NCI-H524 (cell line): ENCODE measurements at places on chromosomes 4 and X.

DNA sequence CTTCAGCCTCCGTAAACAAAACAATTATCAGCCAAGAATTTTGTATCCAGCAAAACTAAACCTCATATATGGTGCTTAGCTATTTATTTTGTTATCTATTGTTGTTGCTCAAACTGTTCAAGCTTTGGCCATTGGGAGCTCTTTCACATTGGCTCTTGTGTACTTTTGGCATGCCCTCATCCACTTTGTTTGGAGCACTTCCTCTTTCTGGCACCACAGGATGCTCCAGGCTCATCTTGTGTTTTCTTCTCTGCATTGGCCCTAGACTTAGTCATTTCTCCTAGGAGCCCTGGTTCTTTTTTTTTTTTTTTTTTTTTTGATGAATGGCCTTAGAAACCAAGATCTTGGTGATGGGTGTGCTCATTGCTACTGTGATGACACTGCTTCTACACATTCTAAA is 74.5 kb downstream of the DIPK2B start:
- DNase-seq = no peak

DNA sequence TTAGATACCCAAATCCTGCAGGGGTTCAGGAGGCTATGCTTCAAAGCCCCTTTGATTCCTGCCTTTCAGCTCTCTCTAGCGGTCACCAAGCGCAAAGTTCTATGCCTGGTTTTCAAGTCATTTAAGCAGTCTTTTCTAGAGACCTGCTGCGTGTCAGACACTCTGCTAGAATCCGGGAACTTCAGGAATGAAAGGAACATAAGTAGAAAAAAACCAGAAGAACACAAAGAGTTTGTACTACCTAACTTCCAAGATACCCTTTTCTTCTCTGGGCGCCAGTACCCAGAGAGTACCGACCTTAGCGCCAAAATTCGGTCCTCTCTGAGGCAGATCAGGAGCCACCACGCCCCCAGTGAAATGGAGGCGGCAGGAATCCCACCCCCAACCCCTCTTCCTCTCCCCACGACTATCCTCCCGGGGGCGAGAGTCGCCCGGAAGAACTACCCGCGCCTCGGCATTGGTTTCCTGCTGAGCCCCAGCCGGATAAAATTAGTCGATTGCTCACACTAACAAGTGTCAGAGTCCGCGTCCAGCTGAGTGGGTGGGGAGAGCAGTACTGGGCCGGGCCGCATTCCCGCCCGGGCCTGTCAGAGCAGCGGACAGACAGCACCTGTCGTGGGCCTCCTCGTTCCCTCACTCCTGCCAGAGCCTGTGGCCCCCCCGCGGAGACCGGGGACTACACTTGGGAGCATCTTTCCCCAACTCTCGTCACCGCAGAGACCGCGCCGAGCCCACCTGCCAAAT is 78.8 kb downstream of the RLIM start:
- DNase-seq = peak; percentile 85

DNA sequence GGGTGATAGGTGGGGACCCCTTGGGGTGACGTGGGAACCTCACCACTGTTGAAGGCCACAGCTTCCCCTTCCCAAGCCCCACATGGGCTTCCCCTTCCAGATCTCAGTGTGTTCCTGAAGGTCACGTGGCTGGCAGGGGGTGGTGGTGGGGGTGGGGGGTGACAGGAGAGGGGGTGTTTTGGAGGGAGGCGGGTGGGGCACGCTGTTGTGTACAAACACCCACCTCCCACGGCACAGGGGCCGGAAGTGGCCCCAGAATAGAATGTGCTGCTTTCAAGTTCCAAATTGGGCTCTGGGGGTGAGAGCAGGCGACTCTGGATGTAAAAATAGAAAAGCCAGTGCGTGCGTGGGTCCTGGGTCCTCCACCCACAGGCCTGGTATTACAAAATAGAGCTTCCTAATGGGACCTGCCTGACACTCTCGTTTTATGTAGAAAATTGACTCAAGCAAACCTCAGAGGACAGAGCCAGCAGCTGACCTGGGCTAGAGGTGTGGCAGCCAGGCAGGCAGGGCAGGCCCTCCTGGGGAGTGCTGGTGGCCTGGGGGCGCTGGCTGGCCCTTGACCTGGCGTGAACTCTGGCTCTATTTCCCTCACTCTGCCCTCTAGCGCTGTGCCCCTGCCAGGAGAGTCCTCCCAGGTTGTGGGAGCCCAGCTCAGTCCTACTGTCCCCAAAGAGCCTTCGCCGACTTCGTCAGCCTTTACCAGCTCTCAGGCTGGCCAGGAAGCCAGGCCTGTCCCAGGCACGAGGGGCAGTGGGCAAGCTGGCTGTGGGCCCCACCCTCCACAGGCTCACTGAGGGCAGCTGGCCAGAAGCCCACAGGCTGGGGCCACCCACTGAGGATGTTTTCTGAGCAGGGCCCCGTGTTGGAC is 5.4 kb upstream of the SH3BP2 start:
- DNase-seq = no peak

- DNase-seq = no peak
Measured at GRCh38 chrX:131987252-131987651, 35.9 kb upstream of the STK26 start.

GRCh38 chr4:58936436-58936835 is 1826.3 kb upstream of the IGFBP7 start:
- DNase-seq = no peak

- DNase-seq = no peak
Measured at GRCh38 chr4:16725252-16725651, 173.2 kb downstream of the LDB2 start.

- peak; percentile 84 for DNase-seq
Measured at GRCh38 chr4:173448103-173448502, 49.2 kb upstream of the SCRG1 start.

GRCh38 chr4:105122350-105122749 is 24.3 kb upstream of the TET2 start:
- peak; percentile 2 for DNase-seq

DNA sequence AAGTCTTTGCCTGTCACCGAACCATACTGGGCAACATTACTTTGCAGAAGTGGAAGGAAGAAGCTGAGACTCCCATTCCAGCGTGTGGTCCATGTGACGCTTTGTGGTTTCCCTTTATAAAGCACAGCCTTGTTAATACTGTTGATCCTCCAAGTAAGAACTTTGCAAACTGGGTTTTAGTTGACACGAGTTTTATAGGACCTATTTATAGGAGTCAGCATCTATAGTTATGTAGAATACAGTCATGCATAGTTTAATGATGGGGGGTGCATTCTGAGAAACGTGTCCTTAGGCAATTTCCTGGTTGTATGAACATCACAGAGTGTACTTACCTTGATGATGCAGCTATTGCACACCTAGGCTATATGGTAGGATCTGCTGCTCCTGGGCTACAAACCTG is 1879.4 kb upstream of the TENM3 start:
- DNase-seq = no peak

DNA sequence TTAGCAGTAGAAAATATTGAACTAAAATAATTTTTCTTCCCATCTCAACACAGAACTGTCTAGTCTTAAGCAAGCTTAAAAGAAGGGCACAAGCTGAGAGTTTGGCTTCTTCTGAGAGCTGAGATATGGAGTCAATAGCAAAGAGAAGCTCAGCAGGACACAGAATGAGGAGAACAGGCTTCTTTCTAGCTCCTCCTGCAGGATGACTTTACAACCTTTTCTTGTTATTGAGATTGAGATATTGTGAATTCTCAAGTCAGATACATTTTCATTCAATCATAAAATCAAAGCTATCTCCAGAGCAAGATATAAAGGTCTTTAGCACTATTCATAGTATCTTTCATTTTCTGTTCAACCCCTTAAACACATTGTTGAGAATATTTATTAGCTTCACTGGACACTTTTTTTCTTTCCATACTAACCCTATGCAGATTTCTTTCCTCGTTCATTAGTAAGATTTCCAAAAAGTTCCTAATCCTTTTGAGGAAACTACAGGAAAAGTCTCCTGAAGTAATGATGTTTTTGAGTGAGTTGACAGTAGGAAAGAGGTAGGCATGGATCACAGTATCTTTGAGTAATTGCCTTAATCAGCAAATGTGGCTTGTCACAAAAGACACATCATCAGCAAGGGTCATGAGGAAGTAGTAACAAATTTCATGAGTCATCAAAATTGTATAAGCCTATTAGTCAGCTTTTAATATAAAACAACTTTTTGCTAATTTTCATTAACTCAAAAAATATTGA is 17.8 kb upstream of the CXCL3 start:
- DNase-seq = no peak

DNA sequence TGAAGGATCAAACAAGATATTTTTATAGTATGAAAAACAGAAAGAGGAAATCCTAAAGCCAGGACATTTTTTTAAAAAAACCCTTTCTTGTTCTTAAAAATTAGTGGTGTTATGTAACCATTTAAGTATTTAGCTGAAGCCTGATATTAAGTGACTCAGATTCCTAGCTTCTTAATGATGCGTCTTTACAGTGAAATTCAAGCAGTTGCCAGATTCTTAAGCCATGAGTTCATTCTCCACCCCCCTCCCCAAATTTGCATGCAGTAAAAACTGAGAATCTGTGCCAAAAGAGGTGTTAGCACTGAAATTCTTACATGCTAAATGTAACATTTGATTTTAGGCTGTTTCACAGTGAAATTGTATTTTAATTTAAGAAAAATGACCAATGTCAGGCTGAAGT is 180.8 kb downstream of the RAPGEF2 start:
- DNase-seq = no peak

GRCh38 chr4:2245787-2246275 is 3.9 kb upstream of the HAUS3 start:
- DNase-seq = no peak
